Neural crest cell (in vitro differentiated cells): ENCODE measurements at places on chromosomes 12 and 14.

- DNase-seq, result no peak
These were observed 141.5 kb downstream of the TTC7B start for GRCh38 chr14:90674716-90675115.

- DNase-seq, result no peak
These were observed 11.0 kb upstream of the RPS6KL1 start for GRCh38 chr14:74934041-74934440.

DNA sequence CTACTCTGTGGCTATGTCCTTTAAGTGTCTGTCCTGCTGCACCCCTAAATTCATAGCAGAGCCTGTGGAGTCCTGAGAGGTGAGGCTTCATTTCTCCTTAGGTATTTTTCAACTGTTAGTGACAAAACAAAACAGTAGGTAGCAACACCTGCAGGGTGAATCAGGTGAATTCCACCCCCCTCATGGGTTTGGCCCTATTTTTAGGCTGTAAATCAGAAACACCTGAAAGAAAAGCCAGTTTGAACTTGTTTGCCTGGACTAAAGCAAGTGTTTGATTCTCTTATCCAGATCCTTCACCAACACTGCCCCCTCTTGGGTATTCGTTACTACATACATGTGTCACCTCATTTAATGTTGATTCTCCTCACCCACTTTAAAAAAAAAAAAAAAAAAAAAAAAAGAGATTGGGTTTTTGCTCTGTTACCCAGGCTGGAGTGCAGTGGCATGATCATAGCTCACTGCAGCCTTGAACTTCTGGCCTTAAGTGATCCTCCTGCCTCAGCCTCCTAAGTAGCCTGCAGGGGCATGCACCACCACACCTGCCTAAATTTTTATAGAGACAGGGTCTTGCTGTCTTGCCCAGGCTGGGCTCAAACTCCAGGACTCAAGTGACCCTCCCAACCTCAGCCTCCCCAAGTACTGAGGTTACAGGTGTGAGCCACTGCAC, 10.3 kb downstream of the TBPL2 start:
- DNase-seq, result no peak

DNA sequence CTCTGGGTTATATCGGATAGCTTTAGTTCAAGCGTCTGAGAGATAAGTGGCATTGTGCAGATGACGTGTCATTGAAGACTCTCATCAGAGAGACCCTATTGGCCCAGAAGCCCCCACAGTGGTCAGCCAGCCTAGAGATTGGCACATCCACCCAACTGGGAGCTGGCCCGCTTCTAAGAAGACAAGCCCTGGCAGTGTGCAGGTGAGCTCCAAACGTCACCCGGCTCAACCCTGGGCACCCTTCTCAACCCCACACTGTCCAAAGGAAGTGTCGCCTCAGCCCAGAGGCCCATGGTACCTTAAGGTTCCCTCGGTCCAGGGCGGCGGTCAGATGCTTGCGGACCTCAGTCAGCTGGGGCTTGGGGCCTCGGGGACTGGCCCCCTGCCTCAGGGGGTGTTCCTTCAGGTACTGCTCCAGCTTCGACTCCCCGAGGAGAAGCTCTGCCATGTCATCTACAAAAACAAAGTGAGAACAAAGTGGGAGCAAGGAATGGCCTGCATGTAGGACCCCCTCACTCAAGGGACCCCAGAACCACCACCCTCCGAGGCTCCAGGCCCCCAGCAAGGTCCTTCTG, 30.3 kb downstream of the TTC7B start:
- no peak for DNase-seq

DNA sequence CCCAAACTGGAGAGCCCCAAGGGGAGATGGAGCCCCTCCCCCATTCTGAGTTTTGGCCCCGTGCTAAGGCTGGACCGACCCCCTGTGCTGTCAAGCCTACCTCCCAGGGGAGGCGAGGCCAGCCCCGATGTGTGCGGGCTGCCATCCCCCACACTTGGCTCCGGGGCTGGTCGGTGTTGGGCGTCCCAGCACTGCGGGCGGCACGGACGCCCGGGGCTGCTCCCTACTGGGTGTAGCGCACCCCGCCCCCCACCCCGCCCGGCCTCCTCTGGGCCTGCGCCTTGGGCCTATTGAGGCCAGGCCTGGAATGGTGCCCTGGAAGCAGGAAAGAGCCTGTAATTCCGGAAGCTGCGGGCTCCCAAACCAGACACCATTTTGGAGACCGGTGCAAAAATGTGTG, 2.6 kb downstream of the DCAF4 start:
- DNase-seq, result no peak

GRCh38 chr14:72942934-72943333, 16.7 kb downstream of the DCAF4 start:
- DNase-seq, result no peak

- DNase-seq, result no peak
These were observed 5.3 kb downstream of the GYS2 start for GRCh38 chr12:21599143-21599999.

- DNase-seq, result no peak
These were observed 81.8 kb upstream of the EVL start for GRCh38 chr14:99983251-99984015.

DNA sequence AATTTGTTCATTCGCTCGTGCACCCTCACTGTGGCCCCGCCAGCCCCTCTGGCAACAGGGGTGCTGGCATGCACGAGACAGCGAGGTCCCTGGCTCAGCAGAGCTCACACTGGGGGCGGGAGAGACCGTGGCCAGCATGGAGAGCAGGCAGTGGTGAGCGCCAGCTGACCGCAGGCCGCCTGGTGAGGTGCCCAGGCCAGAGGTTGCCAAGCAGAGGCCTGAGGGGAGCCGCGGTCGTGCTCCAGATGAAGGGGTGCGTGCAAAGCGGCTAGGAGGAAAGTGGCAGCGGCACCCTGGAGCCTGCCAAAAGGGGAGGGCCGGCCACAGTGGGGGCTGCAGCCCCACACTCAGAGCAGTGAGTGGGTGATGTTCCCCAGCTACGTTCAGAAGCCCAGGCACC, 56.1 kb downstream of the CDC42BPB start:
- DNase-seq, result no peak

GRCh38 chr14:49280566-49280965, 305.6 kb downstream of the RPS29 start:
- DNase-seq, result no peak

- DNase-seq, result no peak
These were observed 94.7 kb downstream of the CCDC92 start for GRCh38 chr12:123877968-123878367.

DNA sequence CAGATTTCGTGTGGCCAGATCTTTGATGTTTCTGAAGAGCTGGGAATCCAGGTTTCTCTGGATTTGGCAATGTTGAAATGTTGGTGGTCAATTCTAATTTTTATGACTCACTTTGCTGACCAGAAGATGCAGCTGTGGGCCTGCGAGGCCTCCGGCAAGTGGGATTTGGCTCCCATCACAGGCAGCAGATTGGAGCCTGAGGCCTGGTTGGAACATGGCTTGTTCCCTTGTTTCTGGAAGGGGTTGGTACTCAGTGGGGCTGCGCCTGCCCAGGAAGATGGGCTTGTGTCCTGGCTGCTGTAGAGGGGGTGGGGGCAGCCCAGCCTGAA, 23.1 kb downstream of the FBRSL1 start:
- no peak for DNase-seq
